Calu3 (cell line): ENCODE measurements at places on chromosomes 3 and 15. TPM values are rescaled to one million over a fixed set of nuclear protein-coding genes. Genes with fewer than 3 reads are reported as not detected.

The MAP6D1 gene
- total RNA-seq = 5.4 and 6.5 TPM in 2 replicates

The CCNB2 gene
- 72.5 and 86.4 TPM in 2 replicates for total RNA-seq

The CCDC33 gene
- 2.1 and 2.7 TPM in 2 replicates for total RNA-seq

The FAM81A gene
- total RNA-seq = 16.0 TPM in 2 replicates

The FSTL1 gene
- 10.0 and 18.5 TPM in 2 replicates for total RNA-seq

The CCR5 gene
- not detected in 2 replicates for total RNA-seq

GRCh38 chr3:72426618-72427397, 421.4 kb downstream of the SHQ1 start:
- H3K27ac ChIP-seq = no peak overlapping the region
- no peaks in the 10 kb centered on the region for H3K27me3 ChIP-seq
- H3K4me3 ChIP-seq = no peak overlapping the region
- no peaks in the 10 kb centered on the region for H3K36me3 ChIP-seq

GRCh38 chr3:46321461-46322104, 32.3 kb upstream of the CCR2 start:
- H3K4me1 ChIP-seq = no peaks in the 10 kb centered on the region
- no peak overlapping the region for H3K4me3 ChIP-seq
- peaks cover 55% of the 10 kb centered on the region for H3K27me3 ChIP-seq
- no peak overlapping the region for H3K27ac ChIP-seq
- DNase-seq = no peak

- peaks cover 11% of the 10 kb centered on the region for H3K36me3 ChIP-seq
- H3K4me3 ChIP-seq = no peak overlapping the region
- DNase-seq = no peak
- no peak overlapping the region for H3K27ac ChIP-seq
Observed at GRCh38 chr15:63531586-63531985, 27.2 kb downstream of the USP3 start.

DNA sequence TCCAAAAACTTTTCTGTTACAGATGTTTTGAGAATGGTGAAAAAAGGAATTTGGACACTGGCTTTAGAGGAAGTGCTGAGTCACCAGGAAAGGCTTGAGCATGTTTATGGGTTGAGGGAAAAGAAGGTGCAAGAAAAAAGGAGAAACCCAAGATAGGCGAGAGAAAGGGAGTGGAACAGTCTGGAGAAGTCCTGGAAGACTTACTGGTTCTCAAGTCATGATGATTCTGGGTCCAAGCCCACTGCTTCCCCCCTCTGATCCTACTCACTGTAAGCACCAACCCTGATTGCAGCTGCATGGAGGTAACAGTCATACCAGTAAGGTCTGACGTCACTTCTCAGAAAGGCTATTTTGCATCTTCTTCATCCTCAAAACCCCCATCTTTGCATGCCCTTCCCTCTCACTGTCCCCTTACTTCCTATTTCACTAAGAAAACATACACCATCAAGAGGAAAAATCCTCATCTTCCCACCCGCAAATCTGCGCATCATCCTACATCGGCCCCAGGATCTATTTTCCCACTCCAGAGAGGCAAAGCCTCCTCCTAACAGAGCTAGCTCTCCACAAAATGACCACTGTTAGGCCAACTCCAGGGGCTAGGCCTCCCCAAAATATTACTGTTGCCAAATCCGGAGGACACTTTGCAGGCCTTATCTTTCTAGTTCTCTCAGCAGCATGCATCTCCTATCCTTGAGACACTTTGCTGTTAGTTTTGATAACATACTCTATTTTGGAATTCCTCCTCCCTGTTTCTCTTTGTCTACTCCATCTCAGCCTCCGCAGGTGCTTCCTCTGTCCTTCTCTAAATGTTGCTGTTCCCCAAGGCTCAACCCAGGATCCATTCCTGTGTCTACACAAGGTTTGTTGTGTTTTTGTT, 3.2 kb upstream of the ATP13A3 start:
- DNase-seq = no peak
- peaks cover 39% of the 10 kb centered on the region for H3K36me3 ChIP-seq
- no peaks in the 10 kb centered on the region for H3K27me3 ChIP-seq
- H3K4me3 ChIP-seq = no peak overlapping the region

- H3K4me1 ChIP-seq = peaks cover 9% of the 10 kb centered on the region
- no peak overlapping the region for H3K27ac ChIP-seq
- DNase-seq = no peak
- peaks cover 8% of the 10 kb centered on the region for H3K36me3 ChIP-seq
- H3K27me3 ChIP-seq = peaks cover 13% of the 10 kb centered on the region
Observed at GRCh38 chr15:65033659-65034269, 4.3 kb upstream of the MTFMT start.

GRCh38 chr15:89121414-89121813, 33.2 kb downstream of the ABHD2 start:
- H3K4me3 ChIP-seq = peak overlapping the region; percentile 27
- DNase-seq = no peak
- H3K36me3 ChIP-seq = peaks cover 84% of the 10 kb centered on the region
- H3K4me1 ChIP-seq = peaks cover 93% of the 10 kb centered on the region

DNA sequence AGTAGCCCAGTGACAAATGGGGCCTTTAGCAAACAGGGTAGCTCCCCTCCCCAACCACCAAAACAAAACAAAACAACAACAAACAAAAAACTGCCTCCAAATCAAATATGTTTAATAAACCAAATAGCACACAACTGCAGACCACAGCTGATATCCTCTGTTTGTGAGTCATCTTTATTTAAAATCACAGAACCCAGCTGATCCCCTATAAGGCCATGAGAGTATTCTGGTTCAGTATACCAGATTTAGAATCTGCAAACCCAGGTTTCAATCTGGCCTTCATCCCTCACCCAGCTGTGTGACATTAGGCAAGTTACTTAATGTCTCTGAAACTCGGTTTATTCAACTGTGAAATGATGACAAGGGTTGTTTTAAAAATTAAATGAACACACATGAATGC, 124.5 kb downstream of the SUCLG2 start:
- no peak for DNase-seq
- H3K4me1 ChIP-seq = no peaks in the 10 kb centered on the region
- H3K27me3 ChIP-seq = no peaks in the 10 kb centered on the region
- H3K27ac ChIP-seq = no peak overlapping the region
- no peak overlapping the region for H3K4me3 ChIP-seq

- peak within 1 kb of the TSS; percentile 75 for H3K4me3 ChIP-seq
- peaks cover 22% of the 10 kb centered on the region for H3K36me3 ChIP-seq
- H3K4me1 ChIP-seq = peaks cover 20% of the 10 kb centered on the region
- H3K27me3 ChIP-seq = no peaks in the 10 kb centered on the region
- peak; percentile 89 for DNase-seq
Observed at GRCh38 chr3:179451265-179452175, at the start of gene GNB4. GNB4 (minus strand) TSS chr3:179451470; CDS start chr3:179426200, 25,270 bp downstream.

- no peaks in the 10 kb centered on the region for H3K4me1 ChIP-seq
- no peaks in the 10 kb centered on the region for H3K27me3 ChIP-seq
- H3K27ac ChIP-seq = no peak overlapping the region
- no peaks in the 10 kb centered on the region for H3K36me3 ChIP-seq
- H3K4me3 ChIP-seq = no peak overlapping the region
Observed at GRCh38 chr15:96011136-96011535, 319.4 kb upstream of the NR2F2 start.

DNA sequence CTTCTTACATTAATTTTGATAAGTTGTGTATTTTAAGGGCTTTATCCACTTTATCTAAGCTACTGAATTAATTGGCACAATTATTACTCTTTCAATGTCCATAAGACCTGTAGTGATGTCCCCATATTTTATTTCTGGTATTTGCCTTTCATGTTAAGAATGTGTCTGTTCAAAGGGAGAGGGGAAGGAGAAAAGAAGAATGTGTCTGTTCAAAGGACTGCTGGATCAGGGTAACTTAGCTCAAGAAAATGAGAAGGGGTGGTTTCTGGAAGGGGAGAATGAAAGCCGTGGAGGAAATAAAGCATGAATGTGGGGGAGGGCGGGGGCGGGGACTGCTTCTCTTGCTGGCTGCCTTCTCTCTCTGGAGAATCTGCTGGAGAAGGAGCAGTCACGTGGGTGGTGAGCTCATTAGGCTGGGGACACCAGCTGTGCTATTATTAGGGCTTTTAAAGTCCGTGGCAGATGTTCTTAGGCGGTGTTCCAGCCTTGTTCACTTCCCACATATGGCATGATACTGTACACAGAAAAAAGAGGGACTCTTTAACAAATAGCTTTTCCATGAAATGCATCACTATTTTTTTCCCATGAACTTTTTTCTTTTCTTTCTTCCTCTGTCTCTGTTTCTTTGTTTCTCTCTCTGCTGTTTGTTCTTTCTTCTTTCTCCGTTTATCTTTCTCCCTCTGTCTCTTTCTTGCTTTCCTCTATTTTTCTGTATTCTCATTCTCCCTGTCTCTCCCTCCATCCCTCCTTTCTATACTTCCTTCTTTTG, 63.7 kb upstream of the ULK4 start:
- peak; percentile 72 for DNase-seq
- H3K4me1 ChIP-seq = peaks cover 42% of the 10 kb centered on the region
- H3K27ac ChIP-seq = peak overlapping the region; percentile 72
- H3K4me3 ChIP-seq = peak overlapping the region; percentile 63
- H3K36me3 ChIP-seq = no peaks in the 10 kb centered on the region

DNA sequence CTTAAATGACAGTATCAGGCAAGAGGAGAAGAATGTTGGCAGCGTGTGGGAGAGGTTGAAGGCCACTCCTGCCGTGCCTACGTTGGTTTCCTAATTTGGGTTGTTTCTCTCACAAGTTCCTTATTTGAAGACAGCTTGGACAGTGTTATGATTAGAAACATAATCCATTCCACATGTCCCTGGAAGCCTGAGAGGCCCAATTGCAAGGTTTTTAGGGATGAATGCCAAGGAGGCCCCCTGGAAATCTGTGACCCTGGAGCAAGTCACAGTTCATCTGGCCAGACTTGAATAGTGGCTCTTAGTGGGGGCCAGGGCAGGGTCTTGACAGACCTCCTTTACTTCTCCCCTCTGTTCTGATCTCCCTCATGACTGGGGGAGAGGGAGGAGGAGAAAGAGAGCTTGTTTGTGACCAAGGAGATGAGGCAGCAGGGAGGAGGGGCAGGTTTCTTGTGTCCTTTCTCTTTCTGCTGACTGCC, 584.4 kb upstream of the TBL1XR1 start:
- H3K4me1 ChIP-seq = peaks cover 4% of the 10 kb centered on the region
- DNase-seq = no peak
- no peak overlapping the region for H3K27ac ChIP-seq
- H3K27me3 ChIP-seq = no peaks in the 10 kb centered on the region
- no peak overlapping the region for H3K4me3 ChIP-seq
- no peaks in the 10 kb centered on the region for H3K36me3 ChIP-seq

GRCh38 chr3:12953201-12953995, 112.0 kb upstream of the RPL32 start:
- no peak overlapping the region for H3K27ac ChIP-seq
- no peak overlapping the region for H3K4me3 ChIP-seq
- no peak for DNase-seq
- no peaks in the 10 kb centered on the region for H3K27me3 ChIP-seq
- peaks cover 4% of the 10 kb centered on the region for H3K36me3 ChIP-seq

- DNase-seq = no peak
- no peaks in the 10 kb centered on the region for H3K27me3 ChIP-seq
- H3K36me3 ChIP-seq = no peaks in the 10 kb centered on the region
- no peaks in the 10 kb centered on the region for H3K4me1 ChIP-seq
Observed at GRCh38 chr15:37206690-37207089, 106.3 kb upstream of the MEIS2 start.

- no peak overlapping the region for H3K4me3 ChIP-seq
- peaks cover 90% of the 10 kb centered on the region for H3K36me3 ChIP-seq
- peak overlapping the region; percentile 45 for H3K27ac ChIP-seq
- H3K4me1 ChIP-seq = no peaks in the 10 kb centered on the region
- no peaks in the 10 kb centered on the region for H3K27me3 ChIP-seq
- no peak for DNase-seq
Observed at GRCh38 chr15:93018574-93018973, 70.4 kb downstream of the RGMA start.

DNA sequence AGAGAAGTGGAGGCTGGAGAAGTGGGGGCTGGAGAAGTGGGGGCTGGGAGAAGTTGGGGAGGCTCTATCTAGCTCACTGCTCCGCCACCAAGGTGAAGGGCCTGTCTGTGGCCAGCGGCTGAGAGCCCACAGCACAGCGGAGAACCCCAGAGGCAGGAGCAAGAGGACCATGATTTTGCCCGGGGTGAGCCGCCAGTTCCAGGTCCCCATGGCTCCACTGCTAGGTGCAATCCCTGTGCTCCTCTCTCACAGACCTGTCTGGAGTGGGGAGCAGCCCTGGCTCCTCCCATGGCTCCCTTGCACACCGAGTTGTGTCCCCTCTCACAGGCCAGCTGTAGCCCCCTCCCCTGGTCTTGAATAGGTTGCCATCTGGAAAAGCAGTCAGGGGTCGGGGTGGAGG, 4.7 kb upstream of the NRROS start:
- H3K36me3 ChIP-seq = peaks cover 29% of the 10 kb centered on the region
- H3K27me3 ChIP-seq = peaks cover 44% of the 10 kb centered on the region
- no peak overlapping the region for H3K4me3 ChIP-seq
- H3K27ac ChIP-seq = no peak overlapping the region
- no peak for DNase-seq

DNA sequence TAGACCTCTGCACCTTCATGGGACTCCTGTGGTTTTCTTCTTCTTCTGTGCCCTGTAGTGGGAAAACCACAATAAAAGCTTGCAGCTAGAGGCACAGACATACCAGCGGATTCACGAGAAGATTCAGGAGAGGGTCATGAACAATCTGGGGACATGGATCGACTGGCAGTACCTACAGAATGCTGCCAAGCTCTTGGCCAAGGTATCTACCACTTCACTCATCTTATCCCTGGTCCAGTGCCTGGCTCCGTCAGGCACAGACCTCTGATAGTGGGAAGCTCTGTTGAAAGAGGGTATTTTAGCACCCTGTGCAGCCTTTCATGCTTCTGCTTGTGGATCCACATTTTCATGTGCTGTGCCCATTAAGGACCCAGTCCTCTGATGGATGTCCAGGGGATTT, 9.7 kb upstream of the P4HTM start:
- H3K36me3 ChIP-seq = peaks cover 45% of the 10 kb centered on the region
- H3K4me1 ChIP-seq = no peaks in the 10 kb centered on the region
- DNase-seq = no peak
- no peak overlapping the region for H3K4me3 ChIP-seq
- no peaks in the 10 kb centered on the region for H3K27me3 ChIP-seq

DNA sequence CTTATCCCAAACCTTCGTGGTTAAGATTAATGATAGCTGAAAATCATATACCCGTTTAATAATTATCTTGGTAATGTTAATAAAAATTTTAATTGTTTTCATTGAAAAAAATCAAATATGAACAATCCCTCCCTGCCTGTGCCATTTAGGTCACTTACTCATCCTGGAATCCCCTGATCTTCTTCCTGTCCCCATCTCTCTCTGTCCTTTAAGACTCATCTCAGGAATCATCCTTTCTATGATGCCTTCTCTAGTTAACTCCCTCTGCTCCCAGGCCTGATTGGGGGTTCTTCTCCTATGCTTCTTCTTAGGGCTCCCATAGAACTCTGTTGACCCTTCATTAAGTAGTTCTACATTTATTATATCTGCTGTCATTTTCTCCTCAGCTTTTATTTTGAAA, 91.6 kb downstream of the MBNL1 start:
- DNase-seq = no peak
- no peaks in the 10 kb centered on the region for H3K27me3 ChIP-seq
- H3K36me3 ChIP-seq = peaks cover 10% of the 10 kb centered on the region
- peaks cover 65% of the 10 kb centered on the region for H3K4me1 ChIP-seq

GRCh38 chr3:159640225-159640624, 348.4 kb upstream of the IL12A start:
- H3K4me1 ChIP-seq = peaks cover 41% of the 10 kb centered on the region
- H3K36me3 ChIP-seq = peaks cover 5% of the 10 kb centered on the region
- DNase-seq = no peak
